Mesenteric fat pad (tissue), 1 donor: ENCODE measurements at places on chromosomes 7 and 10.

DNA sequence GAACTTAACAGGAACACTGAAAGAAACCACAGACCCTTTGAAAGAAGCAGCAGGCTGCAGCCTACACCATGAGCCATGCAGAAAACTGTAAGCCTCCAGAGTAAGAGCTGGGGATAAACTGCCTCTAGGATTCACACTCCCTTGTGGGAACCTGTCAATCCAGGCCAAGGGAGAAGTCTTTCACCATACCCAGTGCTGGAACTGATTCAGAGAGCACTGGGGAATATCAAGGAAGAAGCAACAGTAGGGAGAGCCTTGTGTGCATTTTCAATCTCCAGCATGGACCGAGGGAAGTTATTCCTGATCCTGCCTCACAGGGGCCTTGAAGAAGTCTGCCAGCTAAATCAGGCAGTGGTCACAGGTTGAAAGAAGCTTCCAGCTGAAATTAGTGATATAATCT, 282.2 kb downstream of the AGMO start:
- no peak for DNase-seq

DNA sequence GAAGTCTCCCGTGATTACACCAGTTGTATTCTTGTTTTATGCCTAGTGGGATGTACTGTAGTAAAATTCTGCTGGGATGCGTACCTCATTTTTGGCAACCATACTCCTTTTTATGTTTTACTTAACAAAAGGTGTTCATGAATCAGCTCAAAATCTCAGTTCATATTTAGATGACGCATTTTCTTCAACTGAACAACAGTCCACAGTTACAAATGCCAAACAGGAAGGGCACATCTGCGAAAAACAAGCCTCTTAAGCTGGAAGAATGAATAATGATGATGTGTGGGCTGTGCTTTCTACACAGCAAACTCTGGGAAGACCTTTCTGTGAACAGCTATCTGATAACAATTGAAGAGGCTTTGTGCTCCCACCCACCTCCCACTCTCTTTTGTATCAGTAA, 68.4 kb upstream of the NRBF2 start:
- DNase-seq = no peak

GRCh38 chr10:93216341-93216985, 142.8 kb downstream of the CYP26A1 start:
- DNase-seq = no peak

DNA sequence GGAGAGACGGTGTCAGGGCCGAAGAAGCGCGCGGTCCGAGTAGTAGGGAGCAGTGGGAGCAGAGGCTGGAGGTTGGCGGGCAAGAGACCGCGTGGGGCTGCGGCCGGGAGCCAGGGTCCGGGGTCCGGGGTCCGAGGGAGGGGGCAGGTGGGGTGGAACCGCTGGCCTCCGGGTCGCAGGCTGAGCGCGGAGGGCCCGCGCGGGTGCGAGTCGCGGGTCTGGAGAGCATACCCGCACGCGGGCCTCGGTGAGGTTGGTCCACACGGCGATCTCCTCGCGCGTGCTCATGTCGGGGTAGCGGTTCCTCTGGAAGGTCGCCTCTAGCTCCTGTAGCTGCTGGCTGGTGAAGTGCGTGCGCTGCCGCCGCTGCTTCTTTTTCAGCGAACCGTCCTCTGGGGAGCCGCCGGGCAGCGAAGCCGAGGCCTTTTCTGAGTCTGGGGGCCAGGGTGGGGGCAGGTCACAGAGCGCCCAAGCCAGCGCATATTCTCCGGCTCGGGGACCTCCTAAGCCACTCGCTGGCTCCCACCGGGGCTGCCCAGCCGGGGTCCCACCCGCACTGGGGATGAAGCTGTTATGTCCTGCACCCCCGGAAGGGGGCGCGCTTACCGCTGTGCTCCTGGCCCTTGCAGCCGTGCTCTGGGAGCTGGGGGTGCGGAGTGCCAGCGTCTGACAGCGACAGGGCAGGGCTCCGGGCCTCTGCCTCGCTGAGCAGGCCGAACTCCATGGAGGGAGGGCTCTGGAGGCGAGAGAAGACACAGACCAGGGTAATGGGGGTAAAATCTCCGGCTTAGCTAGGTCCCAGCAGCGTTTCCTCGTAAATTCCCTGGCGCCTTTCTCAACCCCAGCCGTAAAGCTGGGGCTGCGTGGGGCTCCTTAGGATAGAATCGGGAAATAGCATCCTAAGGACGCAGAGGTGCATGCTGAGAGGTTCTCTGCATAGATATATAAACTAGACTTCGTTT, 5.5 kb downstream of the ELOVL3 start:
- no peak for DNase-seq
